ENCODE measurements at places on chromosomes 6 and 20.
A peak's percentile ranks its signal among the peaks of the same experiment; 100 is the strongest.

- DNase-seq = peak; percentile 66
These were observed 284.4 kb downstream of the ESR1 start for GRCh38 chr6:152091851-152092341.

DNA sequence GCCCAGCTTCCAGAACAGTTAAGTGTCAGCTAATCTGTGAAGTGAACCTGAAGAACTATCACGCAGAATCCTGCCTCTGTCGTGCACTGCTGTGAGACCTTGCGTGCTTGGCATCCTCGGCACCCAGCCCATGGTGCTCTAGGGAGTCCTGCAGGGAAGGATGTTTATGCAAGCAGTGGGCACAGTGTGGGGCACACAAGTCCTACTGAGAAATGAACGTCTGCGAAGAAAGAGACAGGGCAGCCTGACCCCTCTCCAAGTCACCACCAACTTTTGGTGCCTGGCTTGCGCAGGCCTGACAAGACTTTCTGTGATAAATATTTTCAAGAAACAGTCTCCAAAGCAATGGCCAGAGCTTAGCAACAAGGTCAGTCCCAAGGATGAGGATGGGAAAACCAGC lies 68.0 kb downstream of the MYH7B start:
- no peak for DNase-seq

- peak; percentile 70 for DNase-seq
These were observed 32.5 kb downstream of the PLCG1 start for GRCh38 chr20:41169791-41170351.

DNA sequence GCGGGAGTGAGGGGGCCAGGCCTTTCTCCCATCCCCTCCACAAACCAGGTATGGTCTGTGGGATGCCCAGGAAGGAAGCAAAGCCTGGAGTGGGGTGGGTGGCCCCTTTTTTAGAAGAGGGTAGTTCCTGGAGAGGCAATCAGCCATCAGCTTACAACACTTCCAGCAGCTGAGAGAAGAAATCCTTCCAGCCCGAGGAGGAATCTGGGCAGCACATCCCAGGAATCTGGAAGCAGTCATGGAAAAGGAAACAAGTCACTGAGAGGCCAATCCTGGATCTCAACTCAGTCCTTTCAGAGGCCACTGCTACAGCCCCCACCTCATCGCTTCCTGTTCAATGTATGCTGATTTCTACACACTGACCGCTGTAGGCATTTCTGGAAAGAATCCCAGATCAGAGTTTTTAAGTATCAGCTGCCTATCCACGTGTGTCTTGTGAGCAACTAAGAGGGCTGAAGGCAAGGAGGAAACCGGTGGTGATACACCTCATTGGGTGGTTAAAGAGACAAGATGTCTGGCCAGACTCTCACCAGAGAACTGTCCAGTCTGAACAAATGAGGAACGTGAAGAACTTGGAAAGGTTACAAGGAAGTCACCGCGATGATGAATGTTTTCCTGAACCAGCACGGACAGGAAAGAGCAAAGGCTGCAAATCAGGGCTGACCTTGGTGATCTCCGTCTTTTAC lies 92.9 kb upstream of the SHLD1 start:
- DNase-seq = peak; percentile 98

GRCh38 chr6:159633196-159633595 lies 59.8 kb downstream of the SOD2 start:
- DNase-seq = peak; percentile 31

DNA sequence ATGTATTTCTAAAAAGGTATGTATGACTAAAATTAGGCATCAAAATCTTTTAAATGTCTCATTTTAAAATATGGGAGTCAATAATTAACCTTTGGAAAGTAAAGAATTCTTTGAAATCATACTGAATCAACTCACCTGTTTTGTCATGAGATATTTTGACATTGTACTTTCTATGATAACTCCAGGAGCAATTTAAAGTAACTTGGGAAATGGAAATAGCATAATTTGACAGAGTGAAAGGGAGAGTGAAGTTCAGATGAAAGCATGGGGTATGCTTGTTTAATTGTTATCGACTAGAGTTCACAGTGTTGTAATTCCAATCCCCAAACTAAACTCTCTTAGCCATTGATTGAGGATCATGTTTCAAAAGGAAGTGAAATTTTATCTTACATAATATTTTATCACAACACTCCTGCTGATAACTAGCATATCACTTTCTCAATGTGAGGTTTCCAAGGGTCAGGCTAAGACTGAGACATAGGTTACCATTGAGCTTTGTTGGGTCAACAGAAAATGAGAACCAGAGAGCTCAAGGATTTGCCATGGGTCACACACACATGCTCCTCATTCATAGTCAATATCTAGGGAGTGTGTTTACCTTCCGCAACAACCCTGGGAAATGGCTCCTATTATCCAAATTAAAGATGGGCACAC lies 2.3 kb downstream of the GSTA1 start:
- no peak for DNase-seq

GRCh38 chr6:96301781-96302180 lies 219.8 kb upstream of the UFL1 start:
- DNase-seq = no peak

- no peak for DNase-seq
These were observed 36.6 kb upstream of the FOXP4 start for GRCh38 chr6:41509580-41509979.

DNA sequence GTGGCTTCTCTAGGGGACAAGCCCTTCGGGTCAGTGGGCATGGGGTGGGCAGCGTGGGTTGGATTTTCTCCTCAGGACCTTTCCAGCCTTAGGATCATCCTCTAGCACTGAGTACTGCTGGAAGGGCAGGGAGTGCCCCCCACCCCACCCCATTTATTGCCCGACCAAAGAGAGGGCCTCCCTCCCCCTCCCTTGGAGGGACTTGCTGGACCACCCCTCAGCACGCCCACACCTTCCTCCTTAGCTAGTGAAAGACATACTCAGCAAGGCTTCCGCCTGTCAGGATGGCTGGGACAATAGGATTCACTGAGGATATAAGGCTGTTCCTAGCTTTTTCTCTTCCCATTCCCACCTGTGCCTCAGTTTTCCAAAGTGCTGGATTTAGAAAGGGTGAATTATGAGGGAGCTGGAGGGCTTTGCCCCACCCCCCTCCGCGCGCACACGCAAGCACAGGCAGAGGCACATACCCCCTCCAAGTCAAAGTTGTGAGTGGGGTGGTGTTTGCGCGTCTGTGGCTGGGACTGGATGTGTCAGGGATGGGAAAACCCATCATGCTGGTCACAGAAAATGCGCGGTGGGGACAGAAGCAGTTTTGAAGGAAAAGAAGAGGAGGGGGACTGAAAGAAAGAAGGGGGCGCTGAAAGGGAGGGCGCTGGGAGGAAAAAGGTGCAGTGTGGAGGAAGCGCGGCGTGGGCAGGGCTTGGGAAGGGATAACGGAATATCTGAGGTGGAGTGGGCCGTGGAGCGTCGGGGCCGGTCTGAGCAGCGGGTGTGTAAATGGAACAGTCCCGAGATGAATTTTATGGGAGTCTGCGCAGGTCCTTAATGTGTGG lies 693 bp upstream of the SLC29A1 start:
- no peak for DNase-seq

- no peak for DNase-seq
These were observed 17.6 kb downstream of the SLC18B1 start for GRCh38 chr6:132780770-132781371.

DNA sequence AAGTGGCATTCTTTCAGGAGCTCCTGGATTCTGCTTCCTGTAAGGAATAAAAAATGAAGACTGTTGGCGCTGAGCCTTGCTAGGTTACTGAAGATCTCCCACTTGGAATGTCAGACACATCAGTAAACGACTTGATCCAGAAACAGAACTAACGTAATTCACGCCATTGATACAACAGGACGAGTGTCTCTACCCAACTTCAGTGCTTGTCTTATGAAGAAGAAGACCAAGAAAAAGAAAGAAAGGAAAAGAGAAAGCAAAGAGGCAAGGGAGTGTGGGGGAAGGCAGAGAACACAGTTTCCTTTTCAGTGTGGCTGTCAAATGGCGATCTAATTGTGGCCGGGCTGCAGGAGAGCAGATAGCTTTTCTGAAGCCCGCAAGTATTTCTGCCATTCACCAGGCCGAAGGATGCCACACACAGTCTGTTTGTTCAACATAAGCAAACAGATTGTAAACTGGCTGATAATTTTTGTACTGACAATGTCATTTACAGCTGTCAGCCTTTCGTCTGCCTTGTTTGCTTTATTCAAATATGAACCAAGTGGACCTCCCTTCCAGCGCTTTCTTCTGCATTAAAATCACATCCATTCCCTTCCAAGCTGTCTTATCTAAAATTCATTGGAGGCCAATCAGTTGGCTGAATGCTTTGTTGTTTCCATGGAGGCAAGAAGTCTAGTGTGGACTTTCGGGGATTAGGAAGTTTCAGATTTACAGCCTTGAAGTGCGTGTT lies 180.6 kb downstream of the FOXA2 start:
- peak; percentile 8 for DNase-seq

DNA sequence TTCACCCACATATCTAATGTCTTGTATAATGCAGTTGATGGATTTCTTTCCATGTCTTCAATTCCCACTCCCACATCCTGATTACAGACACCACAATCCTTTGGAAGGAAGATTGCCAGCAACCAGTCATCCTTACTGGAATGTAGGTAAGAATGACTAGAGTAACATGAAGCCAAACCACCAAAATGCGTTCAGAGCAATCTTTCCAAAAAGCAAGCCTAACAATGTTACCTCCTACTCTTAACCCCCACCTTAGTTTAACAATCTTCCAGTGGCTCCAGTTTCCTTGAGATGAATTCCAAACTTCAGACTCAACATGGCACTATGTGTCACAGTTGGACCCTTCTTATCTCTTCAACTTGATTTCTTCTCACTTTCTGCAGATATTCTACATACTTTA lies 685.6 kb downstream of the DOK5 start:
- DNase-seq = peak; percentile 91

DNA sequence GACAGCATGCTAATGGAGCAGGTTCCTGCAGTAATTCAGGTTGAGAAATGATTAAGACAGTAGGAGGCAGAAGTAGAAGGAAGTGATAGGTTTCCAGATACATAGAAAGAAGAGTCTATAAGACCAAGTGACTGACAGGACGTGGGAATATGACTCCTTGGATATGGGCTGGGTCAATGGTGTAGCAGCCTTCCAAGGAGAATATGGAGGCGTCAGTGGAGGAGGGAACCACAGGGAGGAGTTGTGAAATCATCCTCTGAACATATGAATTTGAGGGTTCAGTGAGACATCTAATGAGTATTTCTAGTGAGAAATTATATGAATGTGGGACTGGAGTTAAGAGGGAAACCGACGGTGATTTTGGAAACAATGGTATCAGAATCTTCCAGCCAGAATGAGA lies 43.3 kb downstream of the NUDT3 start:
- DNase-seq = peak; percentile 19

- DNase-seq = peak; percentile 78
These were observed 53.7 kb downstream of the BMP7 start for GRCh38 chr20:57212534-57213276.

GRCh38 chr6:128929869-128930268 lies 46.9 kb downstream of the LAMA2 start:
- no peak for DNase-seq
